ENCODE measurements at places on chromosomes 11 and 22.
A peak's percentile ranks its signal among the peaks of the same experiment; 100 is the strongest.

DNA sequence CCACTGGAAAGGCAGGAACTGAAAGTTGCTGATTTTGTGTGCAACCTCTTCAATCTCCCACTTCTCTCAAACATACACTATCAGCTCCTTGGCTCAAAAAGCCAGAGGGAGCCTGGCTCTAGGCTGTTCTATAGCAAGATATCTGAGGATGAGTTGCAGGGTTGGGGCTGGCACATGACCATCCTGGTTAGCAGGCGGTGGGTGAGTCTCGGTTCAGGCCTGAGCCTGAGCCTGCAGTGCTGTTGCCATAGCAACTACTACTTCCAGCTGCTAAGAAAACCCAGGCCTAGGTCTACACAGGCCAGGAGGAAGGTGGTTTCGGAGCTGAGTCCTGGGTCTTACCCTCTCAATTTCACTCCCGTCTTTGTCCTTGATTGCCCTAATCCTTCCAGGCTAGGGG, 39.0 kb downstream of the CWC15 start:
- peak; percentile 85 for DNase-seq

DNA sequence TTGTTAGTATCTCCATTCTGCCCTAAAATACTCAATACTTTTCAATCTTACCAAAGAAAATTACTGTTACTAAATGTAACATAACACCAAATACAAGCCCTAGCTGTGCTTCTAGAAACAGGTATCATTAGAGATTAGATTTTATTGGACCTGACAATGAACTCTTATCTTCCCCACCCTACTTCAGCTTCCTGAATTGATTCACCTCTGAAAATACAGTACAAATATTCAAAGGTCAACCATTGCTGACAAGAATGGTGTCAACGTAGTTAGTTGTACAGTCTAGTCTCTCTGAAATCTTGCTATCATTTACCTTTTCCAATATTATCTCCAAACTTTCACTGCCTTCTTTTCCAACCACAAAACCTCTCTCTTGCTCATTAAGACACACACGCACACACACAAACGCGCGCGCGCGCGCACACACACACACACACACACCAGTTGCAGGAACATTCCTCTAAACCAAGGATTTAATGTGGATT, 22.4 kb downstream of the LRRC4C start:
- DNase-seq, result no peak

DNA sequence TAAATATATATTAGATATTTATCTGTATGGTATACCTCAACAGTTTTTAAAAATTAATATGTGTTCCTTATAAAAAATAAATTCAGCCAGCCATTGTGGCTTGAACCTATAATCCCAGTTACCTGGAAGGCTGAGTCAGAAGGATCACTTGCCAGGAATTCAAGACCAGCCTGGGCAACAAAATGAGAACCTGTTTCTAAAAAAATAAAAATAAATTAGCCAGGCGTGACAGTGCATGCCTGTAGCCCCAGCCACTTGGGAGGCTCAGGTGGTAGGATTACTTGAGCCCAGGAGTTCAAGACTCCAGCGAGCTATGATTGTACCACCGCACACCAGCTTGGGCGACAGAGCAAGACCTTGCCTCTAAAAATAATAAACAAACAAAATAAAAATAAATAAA, 54.9 kb downstream of the PHF21A start:
- no peak for DNase-seq

DNA sequence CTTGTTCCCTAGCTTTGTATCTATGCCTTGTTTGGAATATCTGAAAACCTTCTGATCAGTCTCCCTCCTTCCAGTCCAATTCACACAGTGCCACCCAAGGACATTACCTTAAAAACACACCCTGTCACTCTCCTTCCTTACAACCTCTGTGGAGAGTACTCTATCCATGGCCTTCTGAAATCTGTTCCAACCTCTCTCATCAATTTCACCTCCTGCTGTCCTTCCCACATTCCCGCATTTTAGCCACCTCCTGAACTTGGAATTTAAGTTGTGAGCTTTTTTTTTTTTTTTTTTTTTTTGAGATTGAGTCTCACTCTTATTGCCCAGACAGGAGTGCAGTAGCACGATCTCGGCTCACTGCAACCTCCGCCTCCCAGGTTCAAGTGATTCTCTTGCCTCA, 824.8 kb downstream of the METTL15 start:
- DNase-seq, result no peak

DNA sequence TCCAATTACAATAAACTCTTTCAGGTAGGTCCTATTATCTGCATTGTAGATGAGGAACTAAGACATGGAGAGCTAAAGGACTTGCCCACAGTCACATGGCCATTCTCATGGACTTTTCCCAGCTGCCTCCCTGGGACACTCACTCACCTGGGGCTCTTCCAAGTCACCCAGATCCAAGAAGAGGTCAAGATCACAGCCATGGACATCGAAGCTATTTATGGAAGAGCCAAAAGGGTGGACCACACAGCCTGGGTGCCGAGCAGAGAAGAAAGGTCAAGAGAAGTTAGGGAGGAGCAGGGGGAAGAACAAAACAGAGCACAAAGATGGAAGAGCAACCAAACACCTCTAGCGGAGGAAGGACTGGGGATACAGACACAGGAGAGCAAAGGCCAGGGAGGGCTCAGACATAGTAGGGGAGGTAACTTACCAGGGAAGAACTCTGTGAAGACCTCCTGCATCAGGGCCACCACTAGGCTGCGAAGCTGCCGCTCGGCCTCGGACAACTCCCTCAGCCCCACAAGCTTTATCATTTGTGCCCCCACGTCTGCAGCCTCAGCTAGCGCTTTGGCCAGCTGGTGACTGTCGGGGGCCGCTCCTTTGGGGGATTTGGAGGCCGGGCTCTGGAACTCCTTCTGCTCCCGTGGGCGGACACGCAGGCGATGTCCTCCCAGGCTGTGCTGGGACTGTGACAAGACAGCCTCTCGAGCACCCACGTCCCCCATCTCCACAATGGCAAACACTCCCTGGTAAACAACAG, 7.4 kb upstream of the EEF1G start:
- no peak for DNase-seq

GRCh38 chr22:26313291-26313690, 115.8 kb upstream of the ASPHD2 start:
- DNase-seq, result no peak

GRCh38 chr22:44309137-44309536, 3.6 kb downstream of the SHISAL1 start:
- DNase-seq, result peak; percentile 83

DNA sequence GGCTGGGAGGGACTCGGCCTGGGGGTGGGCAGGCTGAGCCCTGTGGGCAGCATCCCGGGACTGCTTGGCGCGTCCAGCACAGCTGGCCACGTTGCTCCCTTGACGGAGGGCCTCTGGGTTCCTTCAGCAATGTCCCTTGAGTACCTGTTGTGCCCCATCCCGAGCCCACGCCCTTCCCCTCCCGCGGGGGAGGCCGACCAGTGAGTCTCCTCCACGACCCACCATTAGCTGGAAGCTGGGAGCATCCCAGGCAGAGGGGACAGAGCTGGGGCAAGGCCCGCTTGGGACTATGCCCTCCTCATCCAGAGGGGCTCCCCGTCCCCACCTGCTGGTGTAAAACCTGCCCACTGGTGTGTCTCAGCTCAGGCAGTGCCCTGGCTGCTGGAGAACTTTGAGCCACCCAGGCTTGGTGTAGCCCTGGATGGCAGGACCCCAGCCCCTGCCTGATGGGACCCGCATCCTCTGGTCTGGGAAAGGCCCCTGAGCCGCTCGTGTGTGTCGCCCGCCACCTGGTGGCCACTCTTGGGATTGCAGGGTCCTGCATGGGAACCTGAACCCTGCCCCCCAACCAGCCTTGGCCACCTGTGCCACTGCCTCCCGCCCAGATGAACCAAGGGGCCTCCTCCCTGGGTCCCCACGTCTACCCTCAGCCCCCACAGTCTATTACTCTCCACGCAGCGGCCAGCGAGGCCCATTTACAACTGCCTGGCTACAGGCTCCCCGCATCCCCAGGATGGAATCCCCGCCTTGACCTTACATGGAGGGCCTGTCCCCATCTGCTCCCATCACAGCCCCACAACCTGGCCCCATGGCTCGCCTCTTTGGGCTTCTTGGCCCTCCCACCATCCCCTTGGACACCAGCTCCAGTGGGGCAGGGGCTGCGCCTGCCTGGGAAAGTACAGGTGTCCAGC, 16.6 kb upstream of the ARHGAP8 start:
- peak; percentile 55 for DNase-seq

DNA sequence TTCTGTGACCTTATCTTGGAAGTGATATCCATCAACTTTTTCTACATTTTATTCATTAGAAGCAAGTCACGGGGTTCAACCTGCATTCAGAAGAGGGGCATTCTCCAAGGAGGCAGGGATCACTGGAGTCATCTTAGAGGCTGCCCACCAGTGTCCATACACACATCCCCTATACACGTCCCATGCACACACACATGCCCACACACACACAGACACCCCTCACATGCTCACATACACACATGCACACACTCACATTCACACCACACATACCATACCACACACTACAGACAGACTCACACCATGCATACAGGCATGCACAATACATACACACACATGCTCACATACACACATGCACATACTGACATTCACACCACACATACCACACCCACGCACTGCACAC, 884.7 kb downstream of the TBC1D22A start:
- DNase-seq, result no peak

DNA sequence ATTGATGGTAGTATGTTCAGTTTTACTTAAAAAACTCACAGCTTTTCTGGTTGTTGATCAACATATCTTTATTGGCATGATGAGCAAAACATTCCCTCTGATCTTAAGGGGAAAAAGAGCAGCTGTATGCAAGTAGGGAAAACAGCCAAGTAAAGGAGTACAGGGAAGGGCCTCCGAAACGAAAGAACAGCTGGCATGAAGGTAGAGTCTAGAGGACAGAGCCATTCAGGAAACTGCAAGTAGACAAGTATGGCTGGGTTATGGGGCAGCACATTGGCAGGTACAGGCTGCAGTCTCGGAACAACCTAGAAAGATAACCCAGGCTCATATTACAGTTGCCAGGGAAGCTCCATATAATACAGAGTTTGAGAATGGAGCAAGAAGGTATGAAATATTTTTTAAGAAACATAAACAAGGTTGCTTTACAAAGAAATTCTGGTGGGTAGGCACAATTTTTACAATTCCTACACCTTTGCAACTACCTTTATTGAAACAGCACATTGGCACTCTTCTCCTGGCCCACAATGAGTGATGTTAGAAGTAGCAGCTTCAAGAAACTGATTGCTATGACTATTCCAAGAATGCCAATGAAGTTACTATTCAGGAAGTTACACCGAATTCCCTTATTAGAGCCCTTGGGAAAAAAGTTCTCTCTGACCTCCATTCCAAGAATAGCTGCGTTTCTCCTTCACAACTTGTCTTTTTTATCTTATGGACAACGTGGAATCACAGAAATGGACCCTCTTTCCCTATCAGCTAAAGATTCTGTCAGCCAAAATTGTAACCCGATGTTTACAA, 45.2 kb downstream of the LGR4 start:
- DNase-seq, result no peak

GRCh38 chr11:36212564-36213392, 76.4 kb downstream of the COMMD9 start:
- peak; percentile 31 for DNase-seq

DNA sequence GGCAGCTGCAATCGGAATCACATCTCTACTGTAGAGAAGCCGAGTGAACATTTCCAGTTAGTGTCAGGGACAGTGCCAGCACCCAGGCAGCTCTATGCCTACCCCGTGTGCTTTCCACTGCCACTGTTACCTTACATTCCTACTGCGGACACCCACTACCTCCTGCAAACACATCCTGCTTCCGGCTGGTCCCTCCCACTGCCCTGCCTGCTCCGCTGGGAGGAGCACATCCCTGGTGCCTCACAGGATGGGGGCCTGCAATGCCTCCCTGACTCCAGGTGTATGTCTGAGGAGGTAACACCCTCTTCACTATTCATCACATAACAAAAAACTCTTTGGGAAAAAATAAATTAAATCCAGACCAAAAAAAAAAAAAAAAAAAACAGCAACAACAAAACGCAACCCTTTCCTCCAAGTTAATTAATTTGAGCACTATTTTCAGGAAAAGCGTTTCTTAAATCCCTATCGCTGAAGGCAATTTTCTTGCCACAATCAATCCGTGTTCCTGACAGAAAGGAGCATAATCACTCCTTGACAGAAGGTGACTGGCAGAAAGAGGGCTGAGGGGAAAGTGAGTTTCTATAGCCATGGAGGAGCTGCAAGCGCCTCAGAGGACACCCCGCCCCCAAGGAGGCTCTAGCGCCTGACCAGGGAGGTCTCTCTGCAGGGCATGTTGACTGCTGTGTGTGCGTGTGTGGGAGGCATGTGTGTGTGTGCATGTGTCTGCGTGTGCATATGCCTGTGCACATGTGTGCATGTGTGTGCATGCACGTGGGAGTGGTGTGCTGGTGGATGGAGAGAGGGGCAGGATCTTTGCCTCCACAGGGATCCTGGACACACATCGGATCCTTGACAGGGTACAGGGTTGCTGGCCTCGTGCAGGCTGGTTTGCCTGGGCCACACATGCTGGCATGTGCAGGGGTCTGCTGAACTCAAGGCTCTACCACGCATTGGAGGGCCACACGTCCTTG, 134.8 kb upstream of the NTM start:
- no peak for DNase-seq
